ENCODE measurements at places on chromosomes 16 and 17.

- DNase-seq, result no peak
Measured at GRCh38 chr16:85165781-85166180, 53.5 kb upstream of the CIBAR2 start.

- DNase-seq, result peak; percentile 53
Measured at GRCh38 chr17:41464682-41465081, 2.5 kb downstream of the KRT32 start.

DNA sequence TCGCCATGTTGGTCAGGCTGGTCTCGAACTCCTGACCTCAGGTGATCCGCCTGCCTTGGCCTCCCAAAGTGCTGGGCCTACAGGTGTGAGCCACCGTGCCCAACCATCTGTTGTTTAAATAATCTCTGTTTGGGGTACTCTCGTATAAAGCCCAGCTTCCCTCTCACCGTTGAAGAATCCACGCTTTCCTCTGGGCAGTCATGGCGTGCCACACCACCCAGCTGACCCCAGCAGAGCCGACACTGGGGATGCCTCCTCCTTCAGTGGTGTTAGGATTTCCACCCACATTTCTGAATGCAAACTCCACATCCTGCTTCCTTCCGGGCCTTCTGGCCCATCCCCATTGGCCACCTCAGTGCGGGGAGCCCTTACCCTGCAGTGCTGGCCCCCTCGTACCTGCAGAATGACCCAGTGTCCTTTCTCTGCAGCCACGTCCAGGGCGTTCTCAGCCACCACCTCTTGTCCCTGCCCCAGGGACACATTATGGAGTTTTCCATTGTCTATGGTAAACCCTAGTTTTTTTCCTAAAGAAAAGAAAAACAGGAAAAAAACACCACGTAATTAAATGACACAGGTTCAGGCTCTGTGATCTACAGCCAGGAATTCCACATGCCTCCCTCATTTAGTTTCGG is 60.4 kb downstream of the PGS1 start:
- no peak for DNase-seq

DNA sequence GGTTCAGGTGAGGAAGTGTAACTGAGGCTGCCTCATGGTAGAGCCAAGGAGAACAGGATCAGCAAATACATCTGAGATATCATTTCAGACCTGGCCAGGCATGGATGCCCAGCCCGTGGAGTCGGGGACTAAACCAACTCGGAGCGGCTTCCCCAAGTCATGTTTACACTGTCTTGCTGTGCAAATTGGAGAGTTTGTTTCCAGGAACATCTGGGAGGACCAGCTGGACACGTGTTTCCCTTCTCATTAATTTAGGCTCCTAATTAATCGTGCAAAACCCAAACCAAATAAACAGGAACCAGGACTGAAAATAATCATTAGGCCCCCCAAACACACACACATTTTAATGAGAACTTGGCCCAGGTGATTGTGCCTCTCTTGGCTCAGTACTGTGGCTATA is 70.9 kb upstream of the SALL1 start:
- DNase-seq, result no peak

- no peak for DNase-seq
Measured at GRCh38 chr17:1648173-1648962, 1.3 kb downstream of the RILP start.

- DNase-seq, result no peak
Measured at GRCh38 chr16:29986931-29987330, 8.5 kb downstream of the HIRIP3 start.

- DNase-seq, result no peak
Measured at GRCh38 chr16:78163772-78164670, 64.6 kb downstream of the WWOX start.

- DNase-seq, result no peak
Measured at GRCh38 chr17:51598824-51599223, 338.5 kb downstream of the UTP18 start.

DNA sequence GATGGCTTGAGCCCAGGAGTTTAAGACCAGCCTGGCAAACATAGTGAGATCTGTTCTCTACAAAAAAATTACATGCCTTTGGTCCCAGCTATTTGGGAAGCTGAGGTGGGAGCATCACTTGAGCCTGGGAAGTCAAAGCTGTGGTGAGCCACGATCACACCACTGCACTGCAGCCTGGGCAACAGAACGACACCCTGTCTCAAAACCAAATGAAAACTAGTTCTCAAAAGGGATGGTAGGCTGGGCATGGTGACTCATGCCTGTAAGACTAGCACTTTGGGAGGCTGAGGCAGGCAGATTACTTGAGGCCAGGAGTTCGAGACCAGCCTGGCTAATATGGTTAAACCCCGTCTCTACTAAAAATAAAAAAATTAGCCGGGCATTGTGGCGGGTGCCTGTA is 31.1 kb downstream of the PPM1D start:
- no peak for DNase-seq

- DNase-seq, result no peak
Measured at GRCh38 chr16:66562986-66563385, 3.3 kb upstream of the CMTM1 start.

DNA sequence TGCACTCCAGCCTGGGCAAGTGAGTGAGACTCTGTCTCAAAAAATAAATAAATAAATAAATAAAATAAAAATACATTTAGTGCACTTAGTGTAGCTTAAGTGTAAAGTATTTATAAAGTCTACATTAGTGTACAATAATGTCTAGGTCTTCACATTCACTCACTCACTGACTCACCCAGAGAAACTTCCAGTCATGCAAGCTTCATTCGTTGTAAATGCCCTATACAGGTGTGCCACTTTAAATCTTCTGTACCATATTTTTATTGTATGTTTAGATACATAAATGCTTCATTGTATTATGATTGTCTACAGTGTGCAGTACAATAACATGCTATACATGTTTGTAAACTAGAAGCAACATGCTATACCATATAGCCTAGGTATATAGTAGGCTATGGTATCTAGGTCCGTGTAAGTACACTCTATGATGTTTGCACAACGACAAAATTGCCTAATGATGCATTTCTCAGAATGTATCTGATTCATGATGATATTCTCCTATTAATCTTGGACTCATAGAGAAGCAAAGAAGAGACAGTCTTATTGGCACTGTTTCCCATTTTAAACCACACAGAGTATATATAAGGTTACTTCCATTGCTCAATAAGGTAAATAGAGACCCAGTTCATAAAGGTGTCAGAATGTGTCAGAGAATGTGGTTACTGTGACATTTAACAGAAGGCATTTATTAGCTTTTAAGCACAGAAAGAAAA is 1314.9 kb downstream of the CDH11 start:
- no peak for DNase-seq

GRCh38 chr16:53792161-53792951 is 88.4 kb downstream of the FTO start:
- DNase-seq, result no peak

DNA sequence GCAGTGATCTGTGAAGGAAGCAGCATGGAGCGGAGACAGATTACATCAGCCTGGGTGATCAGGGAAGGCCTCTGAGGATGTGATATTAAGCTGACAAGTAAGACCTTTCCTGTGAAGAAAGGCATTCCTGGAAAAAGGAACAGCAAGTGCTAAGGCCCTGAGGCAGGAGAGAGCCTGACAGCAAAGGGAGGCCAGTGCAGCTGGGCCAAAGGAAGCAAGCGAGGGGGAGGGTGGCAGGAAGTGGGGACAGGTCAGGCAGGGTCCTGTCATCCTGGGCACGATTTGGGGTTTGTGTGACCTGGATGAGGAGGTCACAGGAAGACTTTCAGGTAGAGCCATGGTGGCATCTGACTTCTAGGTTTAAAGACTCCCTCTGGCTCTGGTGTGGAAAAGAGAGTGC is 12.3 kb downstream of the CPNE2 start:
- DNase-seq, result no peak

GRCh38 chr17:2191227-2191626 is 112.4 kb downstream of the SMG6 start:
- no peak for DNase-seq

- peak; percentile 45 for DNase-seq
Measured at GRCh38 chr17:78745407-78746088, 36.5 kb downstream of the CYTH1 start.

GRCh38 chr17:78722246-78722761 is 59.8 kb downstream of the CYTH1 start:
- no peak for DNase-seq

DNA sequence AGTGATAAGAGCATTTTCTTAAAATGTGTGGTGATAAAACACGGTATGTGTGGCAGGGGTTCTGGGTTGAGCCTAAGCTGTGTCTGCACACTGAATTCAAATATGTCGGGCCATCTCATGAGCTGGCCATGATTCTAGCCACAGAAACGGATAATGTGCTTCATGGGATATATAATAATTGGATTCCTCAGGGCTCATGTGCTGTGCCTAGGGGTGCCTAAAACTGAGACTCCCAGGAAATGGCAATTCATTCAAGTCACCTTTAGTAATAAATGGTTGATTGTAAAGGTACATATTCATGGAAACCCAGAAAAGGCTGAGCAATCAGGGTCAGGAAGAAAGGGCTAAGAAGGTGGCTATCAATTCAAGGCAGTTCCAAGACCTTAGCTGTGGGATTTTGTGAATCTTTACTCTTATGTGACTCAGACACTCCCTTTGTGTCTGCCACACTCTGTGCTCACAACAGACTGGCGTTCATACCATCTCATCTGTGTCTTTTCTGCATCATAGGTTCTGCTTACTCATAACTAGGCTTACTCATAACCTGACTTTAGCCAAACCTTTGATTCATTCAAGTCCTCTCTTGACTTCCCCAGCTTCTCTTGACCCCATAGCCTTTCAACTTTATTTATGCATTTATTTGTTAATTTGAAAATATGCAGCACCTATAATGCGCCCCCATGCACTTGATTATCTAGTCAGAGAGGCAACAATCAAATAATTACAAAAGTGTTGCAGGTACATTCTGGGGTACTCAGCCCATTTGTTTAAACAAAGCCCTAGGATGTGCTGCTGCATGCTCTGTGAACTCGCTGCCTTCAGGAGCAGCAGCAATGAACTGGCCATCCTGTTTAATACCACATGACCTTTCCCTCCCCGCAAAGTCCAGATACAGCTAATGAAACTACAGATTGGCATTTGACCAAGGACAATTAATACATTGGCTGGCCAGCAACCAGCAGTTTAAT is 28.4 kb upstream of the MED13 start:
- peak; percentile 23 for DNase-seq

DNA sequence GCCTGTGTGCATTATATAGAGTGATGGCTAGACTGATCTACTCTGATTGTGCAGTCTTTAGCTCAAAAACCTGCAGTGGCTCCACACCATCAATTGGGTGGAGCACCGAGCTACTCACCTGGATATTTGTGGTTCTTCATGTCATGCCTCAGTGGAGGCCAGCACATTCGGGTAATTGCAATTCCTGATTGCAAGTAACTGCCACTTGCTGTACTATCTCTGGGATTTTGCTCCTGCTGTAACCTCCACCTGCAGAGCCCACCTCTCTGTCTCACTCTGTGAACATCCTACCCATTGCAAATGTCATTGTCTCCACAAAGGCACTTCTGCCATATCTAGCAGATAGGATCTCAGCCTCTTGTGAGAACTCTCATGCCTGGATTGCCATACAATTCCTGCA is 1.7 kb upstream of the CCL1 start:
- DNase-seq, result no peak

DNA sequence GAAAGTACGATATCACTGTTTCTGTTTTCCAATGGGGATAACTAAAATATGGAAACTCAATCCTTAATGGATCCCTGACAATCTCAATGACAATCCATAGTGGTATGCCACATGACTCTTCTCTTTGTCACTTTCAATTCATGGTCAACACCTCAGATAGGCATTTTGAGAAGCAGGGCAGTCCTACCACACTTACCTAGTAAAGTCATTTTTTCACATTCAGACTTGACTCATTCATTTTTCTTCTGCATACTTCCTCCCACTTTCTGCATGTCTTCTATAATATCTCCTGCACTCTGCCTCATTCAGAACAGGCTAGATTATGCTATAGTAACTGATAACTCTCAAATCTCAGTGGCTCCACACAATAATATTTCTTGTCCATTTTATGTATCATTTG is 117.5 kb downstream of the FTO start:
- DNase-seq, result no peak

DNA sequence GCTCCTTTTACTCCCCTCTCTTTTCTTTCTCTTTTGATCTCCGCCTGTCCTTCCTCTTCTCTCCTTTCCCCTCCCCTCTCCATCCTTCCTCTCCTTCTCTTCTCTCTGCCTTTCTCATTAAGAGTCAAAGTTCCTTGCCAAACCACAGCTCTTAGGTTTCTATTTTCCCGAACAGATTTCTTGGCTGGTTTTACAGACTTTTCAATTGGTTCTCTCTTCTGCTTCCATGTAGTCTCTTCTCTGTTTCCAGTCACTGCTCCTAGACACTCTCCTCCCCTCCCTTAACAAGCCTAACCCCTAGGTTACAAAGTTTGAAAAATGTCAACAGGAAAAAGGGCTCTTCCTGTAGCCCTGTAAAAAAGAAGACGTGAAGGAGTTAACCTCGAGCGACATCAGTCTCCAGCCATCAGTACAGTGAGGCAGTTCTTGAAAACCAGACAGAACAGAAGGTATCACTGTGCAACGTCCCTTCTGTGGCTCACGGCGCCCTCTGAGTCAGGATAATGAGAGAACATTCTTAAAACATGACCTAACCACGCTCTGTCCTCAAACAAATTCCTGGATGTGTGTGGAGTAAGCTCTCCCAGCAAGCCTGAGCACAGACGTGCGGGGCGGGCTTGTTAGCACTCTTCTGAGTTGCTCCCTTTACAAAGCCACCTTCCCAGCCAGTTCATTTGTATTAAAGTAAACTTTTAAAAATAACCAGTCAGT is 11.6 kb upstream of the MARCHF10 start:
- peak; percentile 94 for DNase-seq

GRCh38 chr16:60404401-60404800 is 1631.8 kb downstream of the CDH8 start:
- DNase-seq, result no peak

GRCh38 chr17:39118674-39119419 is 32.6 kb downstream of the PLXDC1 start:
- no peak for DNase-seq

DNA sequence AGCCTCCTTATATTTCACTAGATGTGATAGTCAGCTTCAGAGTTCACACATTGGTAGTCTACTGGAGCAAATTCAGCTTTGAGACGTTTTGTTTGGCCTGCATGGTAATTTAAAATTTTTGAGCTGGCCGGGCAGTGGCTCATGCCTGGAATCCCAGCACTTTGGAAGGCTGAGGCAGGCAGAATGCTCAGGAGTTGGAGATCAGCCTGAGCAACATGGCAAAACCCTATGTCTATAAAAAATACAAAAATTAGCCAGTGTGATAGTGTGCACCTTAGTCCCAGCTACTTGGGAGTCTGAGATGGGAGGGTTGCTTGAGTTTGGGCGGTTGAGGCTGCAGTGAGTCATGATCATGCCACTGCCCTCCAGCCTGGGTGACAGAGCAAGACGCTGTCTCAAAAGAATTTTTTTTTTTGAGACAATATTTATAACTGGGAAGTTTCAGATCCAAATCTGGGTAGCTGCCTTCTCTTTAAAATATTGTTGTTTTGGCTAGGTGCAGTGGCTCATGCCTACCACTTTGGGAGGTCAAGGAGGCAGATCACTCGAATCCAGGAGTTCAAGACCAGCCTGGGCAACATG is 4.8 kb upstream of the BLMH start:
- DNase-seq, result no peak

- DNase-seq, result peak; percentile 40
Measured at GRCh38 chr16:19595043-19595767, 39.7 kb downstream of the VPS35L start.

Measured in SW 1271 (cell line).